Stimulated activated CD4-positive, alpha-beta T cell treated with anti-CD3 and anti-CD28 coated beads, TNF-alpha, amount 100 ng/mL, for 4 hours (primary cell): ENCODE measurements at places on chromosomes 2 and 18.

GRCh38 chr18:55214534-55214933 lies 255.3 kb upstream of the CCDC68 start:
- DNase-seq, result no peak

DNA sequence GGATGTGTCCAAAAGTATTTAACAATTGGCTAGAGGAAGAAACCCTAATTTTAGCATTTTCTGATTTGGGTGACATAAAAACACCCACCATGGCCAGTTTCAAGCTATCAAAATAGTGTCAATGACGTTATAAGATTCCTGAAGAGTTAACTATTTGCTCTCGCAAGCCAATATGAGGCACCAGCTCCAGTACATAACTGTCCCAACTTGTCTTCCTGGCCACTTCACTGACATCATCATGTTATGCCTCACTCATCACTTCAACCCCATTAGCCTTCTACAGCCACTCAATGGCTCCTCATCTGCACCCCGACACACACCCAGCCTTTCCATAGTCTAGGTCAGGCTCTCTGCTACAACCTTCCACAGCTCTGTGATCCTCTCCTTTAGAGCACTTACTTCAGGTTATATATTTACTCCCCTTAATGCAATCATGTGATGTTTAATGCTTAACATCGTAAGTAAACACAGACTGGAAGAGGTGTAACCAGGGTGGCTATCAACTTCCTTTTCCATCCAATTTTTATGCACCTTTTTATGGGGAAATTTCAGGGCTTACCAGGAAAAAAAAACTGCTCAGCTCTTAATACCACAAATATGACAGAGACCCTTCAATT lies 158.7 kb downstream of the VWC2L start:
- DNase-seq, result no peak

DNA sequence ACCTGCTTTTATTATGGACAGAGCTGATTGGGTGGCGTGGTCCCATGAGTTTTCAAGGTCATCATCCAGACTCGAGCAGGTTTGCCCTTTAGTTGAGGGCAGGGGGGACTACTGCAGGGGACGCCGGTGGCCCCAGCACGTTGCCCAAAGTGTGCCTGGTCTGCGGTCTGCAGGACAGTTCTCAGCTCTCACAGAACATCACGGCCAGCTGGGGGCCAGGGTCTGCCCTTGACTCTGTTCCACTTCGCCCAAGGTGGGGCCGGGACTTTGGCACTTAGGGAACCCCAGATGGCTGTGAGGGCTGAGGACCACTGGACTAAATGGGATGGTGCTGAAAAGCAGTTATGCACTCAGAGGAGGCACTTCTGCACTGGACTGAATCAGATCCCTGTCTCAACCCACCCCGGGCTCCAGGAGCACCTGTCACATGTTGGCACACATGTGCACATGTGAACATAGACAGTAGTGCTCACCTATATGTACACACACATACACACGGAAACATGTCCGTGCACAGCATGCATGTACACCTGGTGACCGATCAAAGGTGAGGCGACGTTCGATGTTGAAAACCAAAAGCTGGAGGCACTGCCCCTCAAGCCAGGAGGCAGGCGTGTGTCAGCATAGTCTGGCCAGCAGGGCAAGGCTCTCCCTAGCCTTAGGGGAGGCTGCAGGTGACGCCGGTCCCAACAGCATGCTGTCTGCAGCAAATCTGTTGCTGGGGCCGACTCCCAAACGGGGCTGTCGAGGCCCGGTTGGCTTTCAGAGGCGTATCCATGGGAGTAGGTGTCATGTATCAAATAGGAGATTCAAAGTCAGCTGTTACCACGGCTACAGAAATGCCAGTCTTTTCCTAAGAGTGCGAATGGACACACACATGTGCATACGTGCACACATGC lies 10.2 kb downstream of the ANO7 start:
- DNase-seq, result no peak

- no peak for DNase-seq
Observed at GRCh38 chr2:52423111-52423510, 1344.5 kb upstream of the CHAC2 start.
